ENCODE measurements at places on chromosomes 1 and 21.

GRCh38 chr1:10586125-10586524 is 111.4 kb downstream of the PEX14 start:
- no peak for DNase-seq

DNA sequence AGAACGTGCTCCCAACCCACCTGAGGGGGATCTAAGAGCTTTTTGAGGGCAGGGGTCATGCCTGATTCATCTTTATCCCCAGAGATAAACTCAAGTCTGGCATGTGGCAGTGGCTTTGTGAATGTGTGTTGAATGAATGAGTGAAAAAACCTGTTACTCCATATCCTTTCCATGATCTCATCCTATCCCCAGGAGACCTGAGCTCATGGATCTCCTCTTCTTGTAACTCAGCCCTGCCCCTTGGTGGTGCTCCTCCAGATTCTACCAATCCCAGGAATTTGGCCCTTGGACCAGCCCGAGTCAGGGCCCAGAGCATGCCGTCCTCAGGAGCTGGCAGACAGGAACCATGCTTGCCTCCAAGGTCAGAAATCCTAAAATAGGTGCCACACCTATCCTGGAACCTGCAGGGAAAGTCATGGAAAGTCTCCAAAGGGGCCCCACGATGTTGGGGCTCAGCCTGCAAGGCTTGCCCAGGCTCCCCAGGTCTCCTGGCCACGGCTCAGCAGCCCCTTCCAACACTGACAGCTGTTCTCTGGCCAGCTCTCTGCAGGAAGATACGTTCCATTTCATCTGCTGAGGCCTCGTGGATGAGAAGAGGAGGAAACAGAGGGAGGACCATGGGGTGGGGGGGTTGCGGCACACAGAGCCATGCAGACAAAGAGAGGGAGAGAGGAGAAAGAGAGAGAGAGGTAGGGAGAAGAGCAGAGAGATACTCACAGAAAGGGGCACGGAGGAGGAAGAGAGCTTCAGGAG is 214.6 kb downstream of the TRABD2B start:
- no peak for DNase-seq

DNA sequence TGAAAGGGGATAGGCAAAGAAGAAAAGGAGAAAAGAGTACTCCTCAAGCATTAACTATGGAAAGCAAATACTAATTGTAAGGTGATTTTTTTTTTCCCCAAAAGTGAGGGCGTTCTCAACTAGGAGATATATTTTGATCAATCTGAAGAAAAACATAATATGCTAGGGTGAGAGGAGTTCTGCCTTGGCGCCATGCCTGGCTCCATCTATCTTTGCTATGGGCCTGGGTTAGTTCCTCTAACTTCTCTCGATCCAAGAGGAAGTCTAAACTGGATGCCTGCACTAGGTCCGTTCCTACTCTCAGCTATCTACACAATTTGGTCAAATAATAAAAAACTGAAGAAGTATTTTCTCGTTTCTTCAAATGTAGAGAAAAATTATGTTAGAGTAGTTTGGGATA is 20.5 kb downstream of the CNN3 start:
- no peak for DNase-seq

DNA sequence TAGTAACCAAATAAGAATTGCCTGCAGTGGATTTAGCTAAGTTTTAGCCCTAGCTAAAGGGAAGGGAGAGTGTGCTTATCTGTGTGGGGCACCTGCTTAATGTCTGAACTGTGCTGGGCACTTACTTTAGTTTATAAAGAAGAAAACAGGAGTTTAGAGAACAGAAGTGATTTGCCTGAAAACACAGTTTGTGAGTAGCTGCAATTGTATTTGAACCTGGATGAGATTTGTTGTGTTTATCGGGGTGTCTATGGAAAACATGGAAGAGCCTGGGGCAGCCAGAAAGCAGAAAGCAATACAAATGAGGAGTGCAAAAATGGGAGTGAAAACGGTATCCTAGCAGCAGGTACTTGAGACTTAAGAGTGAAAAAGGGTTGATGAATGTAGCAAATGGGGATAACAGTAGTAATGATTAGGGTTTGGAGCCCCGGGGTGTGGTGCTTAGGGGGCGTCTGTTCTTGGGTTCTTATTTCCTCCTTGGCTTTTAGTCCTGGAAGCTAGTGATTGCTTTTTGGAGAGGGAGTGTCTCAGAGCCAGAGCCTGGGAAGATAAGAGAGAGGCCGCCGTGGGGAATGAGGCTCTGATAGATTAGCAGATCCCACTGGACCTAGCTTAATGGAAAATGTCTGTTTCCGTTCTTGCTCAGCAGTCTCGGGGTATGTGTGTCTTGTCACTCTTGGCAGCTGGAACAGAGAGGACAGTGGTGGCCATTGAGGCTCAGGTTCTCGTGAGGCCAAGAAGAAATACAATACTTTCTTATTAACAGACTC is 5.6 kb downstream of the PRCC start:
- no peak for DNase-seq

GRCh38 chr1:38360807-38361206 is 314.2 kb upstream of the POU3F1 start:
- DNase-seq = no peak

DNA sequence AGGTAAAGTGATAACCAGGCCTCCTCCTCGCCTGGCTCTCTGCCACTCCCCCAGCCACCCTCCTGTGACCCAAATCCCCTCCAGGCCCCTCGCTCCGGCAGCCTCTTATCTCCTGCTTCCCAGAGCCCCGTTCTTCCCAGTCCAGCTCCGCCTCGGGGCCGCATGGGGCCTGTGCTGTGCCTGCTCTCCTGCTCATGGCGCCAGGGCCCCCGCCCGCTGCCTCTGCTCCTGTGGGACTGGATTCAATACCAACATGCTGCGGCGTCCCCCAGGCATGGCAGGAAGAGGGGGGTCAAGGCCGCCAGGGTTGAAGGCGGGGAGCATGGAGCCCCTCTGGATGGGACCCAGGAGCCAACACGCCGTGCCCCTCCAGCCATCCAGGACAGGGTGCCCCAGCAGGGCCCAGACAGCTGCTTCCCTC is 213.0 kb upstream of the VAMP3 start:
- DNase-seq = no peak
